H1 (cell line): ENCODE measurements at places on chromosomes 6 and 20. TPM values are rescaled to one million over a fixed set of nuclear protein-coding genes. Genes with fewer than 3 reads are reported as not detected.

The EFCAB8 gene
- total RNA-seq, result 0.20 TPM in 1 of 2 replicates, not detected in the other

The TNFRSF21 gene
- 52.4 and 52.7 TPM in 2 replicates for total RNA-seq

- H3K4me1 ChIP-seq, result no peaks in the 10 kb centered on the region
- no peaks in the 10 kb centered on the region for H3K27me3 ChIP-seq
- H3K27ac ChIP-seq, result no peak overlapping the region
- no peaks in the 10 kb centered on the region for H3K36me3 ChIP-seq
- no peak for DNase-seq
Measured at GRCh38 chr6:106963544-106963943, 11.0 kb downstream of the CD24 start.

- no peaks in the 10 kb centered on the region for H3K36me3 ChIP-seq
- H3K4me3 ChIP-seq, result no peak overlapping the region
- no peak overlapping the region for H3K27ac ChIP-seq
- no peak for DNase-seq
Measured at GRCh38 chr20:31918466-31919105, 33.3 kb downstream of the PDRG1 start.

GRCh38 chr20:61263938-61264337 lies 11.9 kb downstream of the CDH4 start:
- 0 out of 2 replicates have a peak, but pooled peaks cover 4% of the 10 kb centered on the region for H3K4me1 ChIP-seq
- no peak overlapping the region for H3K4me3 ChIP-seq
- H3K36me3 ChIP-seq, result no peaks in the 10 kb centered on the region
- no peaks in the 10 kb centered on the region; the same call in 1 of the 2 replicates for H3K27me3 ChIP-seq
- no peak overlapping the region for H3K27ac ChIP-seq

GRCh38 chr6:43971776-43972126 lies 155.5 kb downstream of the MRPL14 start:
- no peaks in the 10 kb centered on the region for H3K36me3 ChIP-seq
- H3K27me3 ChIP-seq, result no peaks in the 10 kb centered on the region
- no peaks in the 10 kb centered on the region for H3K4me1 ChIP-seq
- no peak for DNase-seq

GRCh38 chr6:127262896-127263295 lies 3.8 kb upstream of the RNF146 start:
- no peak overlapping the region for H3K4me3 ChIP-seq
- H3K36me3 ChIP-seq, result no peaks in the 10 kb centered on the region
- no peak for DNase-seq
- no peaks in the 10 kb centered on the region for H3K4me1 ChIP-seq
- H3K27ac ChIP-seq, result no peak overlapping the region
